ENCODE measurements at places on chromosomes 3 and 15. TPM values are rescaled to one million over a fixed set of nuclear protein-coding genes. Genes with fewer than 3 reads are reported as not detected.
A peak's percentile ranks its signal among the peaks of the same experiment; 100 is the strongest.

GRCh38 chr3:24713516-24713915 lies 218.9 kb upstream of the THRB start:
- no peak for DNase-seq

- DNase-seq: no peak
Observed at GRCh38 chr3:74808506-74809275, 194.2 kb upstream of the CNTN3 start.

GRCh38 chr3:13706886-13707285 lies 158.0 kb downstream of the FBLN2 start:
- DNase-seq: no peak

DNA sequence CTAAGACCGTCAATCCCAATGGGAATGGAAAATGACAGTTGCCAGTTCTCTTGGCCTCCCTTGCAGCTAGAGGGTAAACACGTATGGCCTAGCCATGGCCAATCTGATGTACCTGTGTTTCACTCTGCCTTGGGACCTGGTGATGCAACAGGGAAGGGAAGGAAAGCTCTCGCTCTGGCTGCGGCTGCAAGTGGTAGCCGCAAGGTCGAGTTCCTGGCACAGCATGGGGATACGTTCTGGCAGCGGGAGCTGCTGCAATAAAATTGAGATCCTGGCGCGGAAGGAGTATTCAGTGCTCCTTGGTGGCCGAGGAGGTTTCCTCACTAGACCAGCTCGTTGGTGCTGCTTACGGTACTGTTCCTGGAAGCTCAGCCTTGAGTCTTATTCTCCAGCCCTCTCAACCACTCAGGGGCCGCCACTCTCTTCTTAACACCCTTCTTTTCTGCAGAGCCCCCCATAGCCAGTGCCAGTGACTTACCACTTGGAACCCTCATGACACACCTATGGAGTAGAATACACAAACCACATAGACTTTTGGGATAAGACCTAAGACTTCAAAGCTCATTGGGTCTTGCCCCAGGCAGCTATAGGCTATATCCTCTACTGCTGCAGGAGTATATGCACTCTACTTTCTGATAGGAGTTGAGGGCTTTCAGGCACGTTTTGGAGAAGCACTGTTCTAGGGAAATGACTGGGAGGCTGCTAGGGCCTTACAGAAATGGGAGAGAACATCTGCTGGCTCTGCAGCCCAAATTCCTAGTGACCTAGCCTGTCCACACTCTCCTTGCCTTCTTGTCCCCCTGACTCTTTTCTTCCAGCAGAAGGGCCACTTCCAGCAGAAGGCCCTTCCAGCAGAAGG lies 2.7 kb downstream of the KY start:
- no peak for DNase-seq

Gene SRGAP3
- 3.2 TPM for total RNA-seq

Gene CPLX3
- not detected for total RNA-seq

Gene MAGEF1
- total RNA-seq: 12.0 TPM

GRCh38 chr15:66287461-66288057 lies 5.8 kb upstream of the DIS3L start:
- no peak for DNase-seq

DNA sequence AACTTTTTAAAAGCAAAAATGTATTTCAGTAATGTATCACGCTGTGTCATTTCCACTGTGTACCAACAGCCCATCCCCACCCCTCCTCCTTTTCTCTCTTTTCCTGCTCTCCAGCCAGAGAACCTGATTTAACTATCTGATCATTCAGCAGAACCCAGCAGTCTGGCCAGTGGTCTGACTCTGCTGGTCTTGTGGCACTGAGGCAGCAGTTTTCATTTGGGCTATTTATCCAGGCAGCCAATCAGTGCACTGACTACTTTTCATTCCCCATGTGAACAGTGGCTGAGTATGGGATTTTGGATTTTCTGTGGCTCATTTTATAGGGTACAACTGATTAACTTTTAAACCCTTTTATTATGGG lies 56.3 kb downstream of the GPR171 start:
- no peak for DNase-seq

Gene C3orf85
- not detected for total RNA-seq

- DNase-seq: no peak
Observed at GRCh38 chr3:71395927-71396695, 187.4 kb downstream of the FOXP1 start.

DNA sequence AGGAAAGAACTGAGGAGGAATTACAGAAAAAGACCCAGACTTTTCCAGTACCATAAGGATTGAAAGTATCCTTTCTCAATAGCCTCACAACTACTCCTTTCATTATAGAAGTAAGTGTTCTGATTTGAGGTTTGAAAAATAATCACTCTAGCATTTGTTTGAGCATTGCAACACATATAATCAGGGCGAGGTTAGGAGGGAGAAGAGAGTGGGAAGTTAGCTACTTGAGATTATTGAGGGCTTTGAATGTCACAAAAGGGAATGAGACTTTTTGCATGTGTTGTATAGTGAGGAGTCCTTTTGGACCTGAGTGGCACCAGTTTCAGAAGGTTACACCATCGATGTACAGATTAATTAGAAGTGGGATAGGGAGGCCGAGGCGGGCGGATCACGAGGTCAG lies 65.2 kb upstream of the TNIK start:
- no peak for DNase-seq

- no peak for DNase-seq
Observed at GRCh38 chr3:178198329-178198728, 337.9 kb upstream of the KCNMB2 start.

DNA sequence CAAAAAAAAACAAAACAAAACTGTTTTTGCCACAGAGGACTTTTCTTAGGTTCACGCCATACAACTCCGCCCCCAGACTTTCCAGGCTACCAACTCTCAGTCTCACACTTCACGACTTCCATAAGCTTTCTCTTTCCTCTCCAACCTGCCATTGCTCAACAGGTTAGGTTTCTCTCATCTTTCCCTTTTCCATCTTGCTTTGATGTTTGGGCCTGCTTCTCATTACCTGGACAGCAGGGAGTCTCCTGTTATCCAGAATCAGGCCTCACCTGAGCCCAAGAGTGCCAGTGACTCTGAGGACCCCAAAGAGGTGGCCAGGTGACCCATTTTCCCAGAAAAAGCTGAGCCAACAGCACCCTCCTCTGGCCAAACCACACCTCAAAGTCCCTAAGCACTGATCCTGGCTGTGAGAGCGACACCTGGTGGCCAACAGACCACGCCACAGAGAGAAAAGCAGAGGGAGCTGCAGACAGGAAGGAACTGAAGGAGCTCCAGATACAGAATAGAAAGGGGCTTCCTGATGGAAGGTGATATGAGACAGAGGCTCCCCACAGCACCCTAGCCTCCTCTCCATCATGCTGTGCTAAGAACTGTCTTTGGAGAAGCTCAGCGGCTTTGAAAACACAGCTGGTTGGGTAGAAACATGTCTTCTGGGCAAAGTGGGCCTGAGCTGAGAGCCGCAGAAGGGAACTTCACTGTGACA lies 4.0 kb downstream of the CCDC51 start:
- peak; percentile 90 for DNase-seq

- DNase-seq: no peak
Observed at GRCh38 chr3:125634336-125634950, 39.1 kb upstream of the OSBPL11 start.

- DNase-seq: no peak
Observed at GRCh38 chr3:177618873-177619733, 421.8 kb upstream of the TBL1XR1 start.

Gene VGLL3
- total RNA-seq: 3.5 TPM

DNA sequence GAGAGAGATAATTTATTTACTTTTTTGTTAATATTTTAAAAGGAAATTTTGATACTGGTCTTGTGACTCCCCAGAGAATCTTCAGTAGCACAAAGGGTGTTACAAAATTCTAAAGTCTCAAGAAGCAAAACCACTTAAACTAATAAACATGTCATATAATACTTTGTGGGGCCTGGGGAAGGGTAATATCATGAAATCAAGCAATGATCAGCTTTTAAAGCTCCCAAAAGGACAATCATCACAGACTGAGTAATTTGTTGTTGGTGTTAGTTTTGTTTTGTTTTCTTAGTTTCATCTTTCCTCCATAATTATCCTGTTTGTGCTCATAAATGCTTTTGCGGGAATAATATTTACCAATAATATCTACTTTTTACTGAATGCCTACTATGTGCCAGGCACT lies 55.0 kb downstream of the TMEM212 start:
- no peak for DNase-seq

DNA sequence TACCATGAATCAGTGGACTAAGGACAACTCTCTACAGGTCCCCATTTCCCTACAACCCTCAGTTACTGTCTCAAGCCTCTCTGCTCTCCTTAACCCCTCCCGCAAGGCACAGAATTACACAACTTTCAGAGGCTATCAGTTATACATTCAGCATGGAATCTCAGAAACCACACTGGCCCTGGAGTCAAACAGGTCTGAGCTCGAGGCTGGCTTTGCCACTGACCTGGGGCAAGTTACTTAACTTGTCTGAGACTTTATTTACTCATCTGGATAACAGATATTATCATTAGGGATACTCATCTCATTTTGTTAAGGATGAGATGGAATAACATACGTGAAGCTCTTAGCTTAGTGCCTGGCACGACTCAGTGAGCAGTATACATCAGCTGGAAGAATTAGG lies 95.2 kb downstream of the WDR76 start:
- no peak for DNase-seq

DNA sequence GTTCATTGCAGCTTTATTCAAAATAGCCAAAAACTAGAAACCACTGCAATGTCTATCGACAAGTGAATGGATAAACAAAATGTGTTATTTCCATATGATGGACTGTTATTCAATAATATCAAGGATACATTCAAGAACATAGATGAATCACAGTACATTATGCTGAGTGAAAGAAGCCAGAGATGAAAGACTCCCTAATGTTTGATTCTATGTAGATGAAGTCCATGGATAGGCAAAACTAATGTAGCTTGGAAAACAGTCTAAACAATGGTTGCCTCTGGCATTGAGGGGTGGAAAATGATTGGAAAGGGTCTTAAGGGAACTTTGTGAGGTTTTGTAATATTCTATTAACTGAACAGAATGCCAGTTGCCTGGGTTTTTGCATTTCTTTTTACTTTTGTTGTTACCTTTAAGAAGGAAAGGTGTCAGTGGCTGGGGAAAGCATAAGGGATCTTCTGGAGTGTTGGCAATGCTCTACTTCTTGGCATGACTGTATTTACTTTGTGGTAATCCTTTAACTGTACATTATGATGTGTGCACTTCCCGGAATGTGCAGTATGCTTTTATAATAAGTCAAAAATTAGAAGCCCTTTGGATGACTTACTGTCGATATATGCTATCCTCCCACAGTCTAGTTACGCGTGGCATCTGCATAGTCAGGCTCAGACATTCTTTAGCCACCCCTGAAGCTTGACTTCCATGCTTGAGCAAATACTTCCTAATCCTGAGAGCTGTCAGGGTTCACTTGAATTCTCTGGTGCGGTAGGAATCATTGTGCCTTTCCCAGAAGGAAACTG lies 20.5 kb upstream of the ATP10A start:
- no peak for DNase-seq

- no peak for DNase-seq
Observed at GRCh38 chr3:77513542-77513941, 473.6 kb downstream of the ROBO2 start.

DNA sequence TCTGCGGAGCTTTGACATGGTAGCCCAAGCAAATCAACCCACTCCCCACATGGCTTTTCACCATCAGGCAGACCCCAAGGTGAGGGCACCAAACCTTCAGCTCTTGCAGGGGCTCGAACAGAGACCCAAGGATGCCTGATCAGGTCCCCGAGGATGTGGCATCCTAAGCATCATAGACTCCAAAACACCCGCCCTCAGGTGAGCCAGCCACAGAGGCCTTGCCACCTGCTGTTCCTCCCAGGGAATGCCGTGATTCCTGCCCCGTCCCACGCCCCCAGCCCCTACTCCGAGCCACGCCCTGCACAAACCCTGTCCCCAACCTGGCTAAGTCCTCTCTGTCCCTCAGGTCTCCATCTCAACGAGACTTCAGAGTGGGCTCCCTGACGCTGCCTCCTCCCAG lies 34.7 kb upstream of the SLC41A3 start:
- DNase-seq: peak; percentile 3

DNA sequence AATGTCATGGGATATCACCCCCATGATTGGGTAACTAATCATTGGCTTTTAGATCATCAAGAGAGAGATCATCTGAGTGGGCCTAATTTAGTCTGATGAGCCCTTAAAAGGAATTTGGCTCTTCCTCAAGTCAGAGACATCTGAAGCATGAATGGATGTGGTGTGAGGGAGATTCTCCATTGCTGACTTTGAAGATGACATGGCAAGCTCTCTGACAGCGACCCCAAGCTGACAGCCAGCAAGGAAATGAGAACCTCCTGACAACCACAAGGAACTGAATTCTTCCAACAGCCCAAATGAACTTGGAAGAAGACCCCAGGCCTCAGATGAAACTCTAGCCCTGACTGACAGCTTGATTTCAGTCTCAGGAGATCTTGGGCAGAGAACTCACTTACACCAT lies 108.4 kb upstream of the SPATA12 start:
- DNase-seq: no peak

DNA sequence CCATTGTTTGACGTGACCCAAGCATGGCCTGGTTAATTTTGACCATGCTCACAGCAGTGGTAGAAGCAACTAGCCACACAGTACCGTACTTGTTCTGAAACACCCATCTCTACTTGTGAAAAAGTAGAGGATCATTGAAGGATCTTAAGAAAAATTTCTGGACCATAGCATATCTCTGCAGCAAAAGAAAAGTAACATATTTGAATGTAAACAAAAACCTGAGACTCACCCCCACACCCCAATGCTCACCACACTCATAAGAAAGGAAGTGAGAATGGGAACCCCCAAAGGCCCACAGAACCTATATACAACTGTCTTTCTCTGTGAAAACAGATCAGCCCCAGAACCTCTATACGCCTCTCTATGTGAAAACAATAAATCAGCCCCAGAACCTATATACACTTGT lies 33.8 kb upstream of the TFRC start:
- no peak for DNase-seq

DNA sequence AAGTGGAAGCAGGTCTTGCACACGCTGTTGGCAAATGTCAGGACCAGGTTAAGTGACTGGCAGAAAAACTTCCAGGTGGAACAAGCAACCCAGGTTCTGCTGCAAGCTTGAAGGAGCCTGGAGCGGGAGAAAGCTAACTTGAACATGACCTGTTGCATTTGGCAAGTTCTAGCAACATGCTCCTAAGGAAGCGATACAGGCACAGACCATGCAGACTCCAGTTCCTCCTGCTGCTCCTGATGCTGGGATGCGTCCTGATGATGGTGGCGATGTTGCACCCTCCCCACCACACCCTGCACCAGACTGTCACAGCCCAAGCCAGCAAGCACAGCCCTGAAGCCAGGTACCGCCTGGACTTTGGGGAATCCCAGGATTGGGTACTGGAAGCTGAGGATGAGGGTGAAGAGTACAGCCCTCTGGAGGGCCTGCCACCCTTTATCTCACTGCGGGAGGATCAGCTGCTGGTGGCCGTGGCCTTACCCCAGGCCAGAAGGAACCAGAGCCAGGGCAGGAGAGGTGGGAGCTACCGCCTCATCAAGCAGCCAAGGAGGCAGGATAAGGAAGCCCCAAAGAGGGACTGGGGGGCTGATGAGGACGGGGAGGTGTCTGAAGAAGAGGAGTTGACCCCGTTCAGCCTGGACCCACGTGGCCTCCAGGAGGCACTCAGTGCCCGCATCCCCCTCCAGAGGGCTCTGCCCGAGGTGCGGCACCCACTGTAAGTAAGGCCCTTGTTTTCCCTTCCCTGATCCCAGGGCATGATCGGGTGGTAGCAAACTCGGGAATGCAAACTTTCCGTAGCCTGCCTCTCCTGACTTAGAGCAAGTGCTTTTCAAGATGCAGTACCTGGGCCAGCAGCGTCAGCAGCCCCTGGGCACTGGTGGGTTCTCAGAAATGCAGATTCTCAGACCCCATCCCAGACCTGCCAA lies 759 bp downstream of the GALNT15 start:
- no peak for DNase-seq

GRCh38 chr3:71214797-71215196 lies 368.7 kb downstream of the FOXP1 start:
- DNase-seq: no peak

Measured in pancreas (tissue), 10 donors.